CD8-positive, alpha-beta memory T cell (primary cell): ENCODE measurements at places on chromosomes 5 and 9. TPM values are rescaled to one million over a fixed set of nuclear protein-coding genes. Genes with fewer than 3 reads are reported as not detected.

Gene PRSS3
- 0.84 TPM for total RNA-seq

Gene FOXI1
- not detected for total RNA-seq

DNA sequence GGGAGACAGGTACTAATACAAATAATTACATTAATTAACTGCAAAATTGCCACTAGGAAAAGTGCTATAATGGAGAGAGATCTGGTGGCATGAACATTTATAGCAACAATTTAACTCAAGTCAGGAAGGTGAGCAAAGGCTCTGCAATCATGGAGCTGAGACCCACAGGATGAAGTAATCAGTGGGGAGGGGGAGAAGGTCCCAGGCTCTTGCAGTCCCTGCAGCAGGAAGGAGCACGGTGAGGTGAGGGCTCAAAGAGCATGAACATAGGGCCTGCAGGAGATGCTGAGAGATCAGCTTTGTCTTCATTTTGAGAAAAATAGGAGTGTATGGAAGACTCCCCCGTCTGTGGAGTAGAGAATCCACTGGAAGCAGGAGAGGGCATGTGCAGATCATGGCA lies 6.5 kb downstream of the PTPN3 start:
- no peak for DNase-seq
- no peaks in the 10 kb centered on the region for H3K36me3 ChIP-seq
- H3K4me3 ChIP-seq = no peak overlapping the region
- H3K4me1 ChIP-seq = no peaks in the 10 kb centered on the region
- H3K27ac ChIP-seq = no peak overlapping the region

GRCh38 chr5:59711310-59711709 lies 182.2 kb downstream of the PDE4D start:
- H3K4me3 ChIP-seq = no peak overlapping the region
- no peaks in the 10 kb centered on the region for H3K27me3 ChIP-seq
- H3K36me3 ChIP-seq = no peaks in the 10 kb centered on the region
- no peak overlapping the region for H3K27ac ChIP-seq
- no peaks in the 10 kb centered on the region for H3K4me1 ChIP-seq

DNA sequence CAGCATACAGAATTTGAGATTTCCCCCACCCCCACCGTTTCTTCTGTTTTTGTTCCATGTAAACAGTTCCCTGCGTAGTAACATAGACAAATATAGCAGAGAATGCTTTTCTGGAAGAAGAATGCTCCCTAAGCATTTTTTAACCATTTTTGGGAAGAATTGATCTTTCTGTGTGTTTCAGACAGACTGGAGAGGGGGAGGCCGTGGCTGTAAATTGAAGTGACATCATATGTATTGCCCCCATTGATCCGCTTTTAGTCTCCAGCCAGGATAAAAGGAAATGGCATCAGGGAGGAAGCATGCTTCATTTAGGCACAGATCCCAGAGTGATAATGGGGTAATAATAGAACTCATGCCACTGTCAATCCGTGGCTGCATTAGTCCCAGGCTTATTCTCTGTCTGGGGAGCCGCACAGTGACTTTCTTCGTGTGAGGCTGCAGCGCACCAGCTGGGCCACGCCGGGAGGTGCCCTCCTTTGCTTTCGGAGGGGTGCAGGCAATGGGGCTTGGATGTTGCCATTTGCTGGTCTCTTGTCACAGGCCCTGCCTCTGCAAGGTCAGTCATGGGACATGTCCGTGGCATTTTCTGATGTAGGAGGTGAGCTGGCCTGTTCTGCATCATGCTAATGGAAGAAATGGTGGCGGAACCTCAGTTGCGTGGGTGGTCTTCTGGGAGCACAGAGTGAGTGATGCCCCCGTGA lies 261.5 kb downstream of the FANCC start:
- no peak overlapping the region for H3K27ac ChIP-seq
- no peak overlapping the region for H3K4me3 ChIP-seq
- no peaks in the 10 kb centered on the region for H3K36me3 ChIP-seq
- H3K4me1 ChIP-seq = no peaks in the 10 kb centered on the region
- no peak for DNase-seq
- H3K27me3 ChIP-seq = no peaks in the 10 kb centered on the region

- H3K27ac ChIP-seq = no peak overlapping the region
- no peaks in the 10 kb centered on the region for H3K27me3 ChIP-seq
- DNase-seq = no peak
- no peaks in the 10 kb centered on the region for H3K4me1 ChIP-seq
- no peak overlapping the region for H3K4me3 ChIP-seq
- no peaks in the 10 kb centered on the region for H3K36me3 ChIP-seq
Observed at GRCh38 chr5:124941051-124942049, 194.9 kb upstream of the ZNF608 start.

- no peaks in the 10 kb centered on the region for H3K4me1 ChIP-seq
- H3K4me3 ChIP-seq = no peak overlapping the region
- no peaks in the 10 kb centered on the region for H3K27me3 ChIP-seq
- DNase-seq = no peak
- H3K27ac ChIP-seq = no peak overlapping the region
Observed at GRCh38 chr9:84228130-84228720, 112.3 kb downstream of the SLC28A3 start.

DNA sequence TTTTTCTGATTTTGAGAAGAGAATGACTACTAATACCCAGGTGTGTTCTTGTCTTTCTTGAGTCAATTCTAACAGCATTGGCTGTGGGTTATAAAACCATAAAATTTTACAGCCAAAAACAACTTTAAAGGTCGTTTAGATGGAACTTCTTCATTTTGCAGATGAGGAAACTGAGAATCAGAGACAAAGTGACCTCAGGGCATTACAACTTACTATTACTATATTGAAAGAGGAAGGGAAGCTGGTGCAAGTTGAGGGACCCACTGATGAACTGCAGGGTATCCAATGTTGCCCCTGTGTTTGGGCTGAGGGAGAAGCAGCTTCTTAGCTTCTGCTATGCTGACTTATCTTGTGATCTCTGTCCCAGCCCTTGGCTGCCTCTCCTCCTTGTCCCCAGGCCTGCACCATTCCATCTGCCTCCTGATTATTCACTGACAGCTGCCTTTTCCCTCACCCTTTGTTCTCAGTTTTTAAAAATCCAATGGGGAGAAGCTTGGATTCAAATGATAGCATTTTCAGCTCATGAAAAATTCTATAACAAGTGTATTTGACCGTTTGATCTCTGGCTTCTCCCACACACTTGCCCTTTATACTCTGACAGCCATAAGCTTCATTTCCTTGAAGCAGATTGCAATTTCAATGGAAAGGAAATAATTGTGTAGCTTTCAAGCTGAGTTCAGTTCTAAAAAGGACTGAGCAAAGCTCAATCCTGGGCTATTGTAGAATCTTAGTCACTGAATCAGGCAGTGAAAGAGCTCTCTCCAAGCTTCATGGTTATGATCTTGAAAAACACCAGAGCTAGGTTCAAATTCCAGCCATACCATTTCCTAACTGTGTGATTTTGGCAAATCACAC lies 68.5 kb downstream of the TMC1 start:
- H3K27ac ChIP-seq = no peak overlapping the region
- peaks cover 11% of the 10 kb centered on the region for H3K4me1 ChIP-seq
- no peaks in the 10 kb centered on the region for H3K27me3 ChIP-seq
- H3K4me3 ChIP-seq = no peak overlapping the region
- no peaks in the 10 kb centered on the region for H3K36me3 ChIP-seq
- DNase-seq = no peak

- H3K36me3 ChIP-seq = no peaks in the 10 kb centered on the region
- DNase-seq = no peak
- no peaks in the 10 kb centered on the region for H3K4me1 ChIP-seq
Observed at GRCh38 chr9:7760014-7760415, 39.6 kb downstream of the DMAC1 start.
